ENCODE measurements at places on chromosomes 2 and 18. TPM values are rescaled to one million over a fixed set of nuclear protein-coding genes. Genes with fewer than 3 reads are reported as not detected.

The OTOS gene
- not detected for total RNA-seq

The GPAT2 gene
- 1.5 TPM for total RNA-seq

The ZBTB14 gene
- total RNA-seq, result 12.3 TPM

The SLC4A5 gene
- 3.0 TPM for total RNA-seq

The CPS1 gene
- total RNA-seq, result 5.1 TPM

The REG3A gene
- not detected for total RNA-seq

The NEB gene
- 4.7 TPM for total RNA-seq

The VPS54 gene
- total RNA-seq, result 18.8 TPM

The EPB41L3 gene
- total RNA-seq, result 24.0 TPM

The SLC4A3 gene
- 0.34 TPM for total RNA-seq

The ABCG5 gene
- not detected for total RNA-seq

GRCh38 chr2:91974401-91975129 is 2896.7 kb upstream of the TEKT4 start:
- DNase-seq, result no peak

GRCh38 chr2:180442860-180443644 is 436.0 kb upstream of the CWC22 start:
- no peak for DNase-seq

DNA sequence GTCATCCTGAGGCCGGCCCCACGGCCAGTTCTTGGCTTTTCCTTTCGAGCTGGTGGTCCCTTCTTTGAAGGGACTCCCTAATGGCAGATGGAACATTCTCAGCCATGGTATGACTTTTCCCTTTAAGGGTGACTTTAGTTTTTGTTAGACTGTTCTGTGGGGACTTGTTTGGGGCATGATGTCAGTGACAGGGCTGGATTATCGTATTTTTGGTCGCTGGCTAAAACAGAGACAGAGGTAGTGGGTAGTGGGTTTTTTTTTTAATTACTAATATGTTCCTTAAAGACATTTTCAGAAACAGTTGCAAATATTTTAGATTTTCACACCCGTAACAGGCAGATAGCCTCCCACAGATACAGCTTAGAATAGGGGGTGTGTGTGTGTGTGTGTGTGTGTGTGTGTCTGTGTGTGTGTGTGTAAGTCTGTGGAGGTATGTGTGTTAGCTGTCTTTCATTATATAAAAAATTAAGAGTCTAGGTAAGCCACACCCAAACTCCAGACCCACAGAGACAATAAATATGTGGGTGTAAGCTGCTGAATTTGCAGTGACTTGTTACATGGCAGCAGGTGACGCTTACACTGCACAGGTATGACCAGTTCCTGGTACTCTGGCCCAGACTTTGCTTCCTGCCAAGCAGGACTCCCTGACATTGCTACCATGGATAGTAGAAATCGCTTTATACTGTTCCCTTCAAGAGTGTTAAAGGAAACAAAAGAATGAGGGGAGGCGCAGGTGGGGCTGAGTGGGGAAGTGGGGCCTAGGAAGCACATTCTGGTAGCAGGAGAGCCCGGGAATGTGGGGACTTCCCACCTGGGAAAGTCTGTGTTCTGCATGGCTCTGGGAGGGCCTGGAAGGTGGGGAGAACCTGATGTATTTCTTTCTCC is 20.9 kb downstream of the NCK2 start:
- no peak for DNase-seq

DNA sequence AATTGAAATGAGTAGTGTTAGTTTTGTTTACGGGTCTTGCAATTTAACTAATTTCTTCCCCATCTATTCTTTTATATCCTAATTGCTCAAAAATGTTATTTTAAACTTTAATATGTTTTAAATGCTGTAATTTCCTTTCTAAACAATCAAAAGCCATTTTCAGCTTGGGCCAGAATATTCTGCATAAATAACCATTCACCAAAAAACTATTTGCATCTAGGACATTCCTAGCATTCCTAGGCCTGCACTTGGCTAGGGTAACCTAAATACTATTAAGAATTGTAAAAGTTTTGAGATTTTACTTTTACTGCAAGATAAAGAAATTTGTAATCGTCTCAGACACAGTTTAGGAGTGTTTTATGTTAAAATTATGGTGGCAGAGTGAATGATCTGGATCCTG is 7.8 kb upstream of the ETAA1 start:
- no peak for DNase-seq

DNA sequence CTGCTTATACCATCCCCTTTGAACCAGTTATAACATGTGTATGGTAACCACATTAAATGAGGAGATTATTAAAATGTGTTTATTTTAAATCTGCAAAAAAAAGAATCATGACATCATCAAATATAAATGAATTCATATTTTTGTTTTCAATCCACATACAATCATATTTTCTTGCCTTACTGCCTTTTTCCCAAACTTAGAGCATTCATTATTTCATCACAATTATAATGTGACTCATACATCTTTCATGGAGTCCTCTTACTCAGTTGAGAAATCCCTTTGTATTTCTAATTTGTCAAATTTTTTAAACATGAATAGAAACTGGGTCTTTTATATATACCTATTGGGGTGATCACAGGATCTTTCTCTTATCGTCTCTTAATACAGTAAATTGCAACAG is 909.6 kb downstream of the DSC3 start:
- DNase-seq, result no peak

DNA sequence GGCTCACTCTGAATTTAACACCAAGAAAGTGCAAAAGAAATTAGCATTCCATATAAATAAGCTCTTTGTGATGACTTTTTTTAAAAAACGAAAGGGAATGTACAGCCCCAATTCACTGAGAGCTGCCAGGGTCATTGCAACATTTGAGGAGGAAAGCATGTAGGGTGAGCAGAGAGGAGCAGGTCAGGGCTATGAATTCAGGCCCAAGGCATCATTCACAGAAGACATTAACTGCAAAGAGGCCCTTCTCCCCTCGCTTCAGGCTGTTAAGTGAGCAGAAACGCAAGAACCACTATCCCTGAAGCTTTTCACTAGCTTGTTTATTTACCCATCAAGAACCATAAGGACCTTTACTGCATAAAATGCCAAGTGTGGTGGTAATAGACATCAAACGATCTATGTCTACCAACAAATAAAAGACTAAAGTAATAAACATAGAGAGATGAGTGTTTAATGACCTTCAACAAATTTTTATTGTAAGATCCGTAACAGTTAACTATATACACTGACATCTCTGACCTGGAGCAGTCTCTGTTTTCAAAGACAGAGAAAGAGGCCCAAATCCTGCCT is 333.1 kb upstream of the HNRNPA3 start:
- DNase-seq, result no peak

- DNase-seq, result no peak
These were observed 407.0 kb downstream of the SUCLG1 start for GRCh38 chr2:84052043-84052442.

DNA sequence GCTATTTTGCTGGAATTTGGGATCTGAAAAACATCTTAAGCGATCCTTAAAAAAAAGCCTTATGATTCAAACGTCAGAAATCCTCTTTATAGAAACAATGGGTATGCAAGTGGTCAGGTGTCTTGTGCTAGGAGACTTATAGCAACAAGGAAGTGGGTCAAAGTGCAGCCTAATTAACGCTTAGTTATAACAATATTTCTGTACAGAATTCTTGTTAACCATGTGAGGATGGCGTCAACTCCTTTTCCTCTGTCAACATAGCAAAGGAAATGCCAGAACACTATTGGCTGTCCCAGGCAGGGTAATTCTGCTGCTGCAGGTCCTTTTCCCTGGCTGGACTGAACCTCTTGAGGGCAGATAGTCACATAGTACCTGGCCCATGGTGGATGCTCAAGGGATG is 189.4 kb downstream of the MSH2 start:
- no peak for DNase-seq

DNA sequence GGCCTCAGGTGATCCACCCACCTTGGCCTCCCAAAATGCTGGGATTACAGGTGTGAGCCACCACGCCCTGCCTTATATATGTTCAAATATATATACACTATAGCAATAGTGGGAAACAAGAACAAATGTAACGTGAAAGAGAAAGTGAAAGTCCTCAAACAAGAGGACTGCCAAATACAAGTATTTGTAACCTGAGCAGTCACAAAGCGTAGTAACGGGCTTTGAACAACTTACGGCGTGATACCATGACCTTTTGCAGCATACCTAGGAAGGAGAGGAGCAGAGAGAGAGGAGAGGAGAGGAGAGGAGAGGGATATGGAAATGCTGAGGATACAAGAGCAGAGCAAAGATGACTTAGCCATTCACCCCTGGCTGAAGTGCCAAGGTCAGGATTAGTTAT is 113.8 kb upstream of the RGPD4 start:
- no peak for DNase-seq

- DNase-seq, result no peak
These were observed 96.8 kb downstream of the DIS3L2 start for GRCh38 chr2:232058063-232058877.

- no peak for DNase-seq
These were observed 64.4 kb upstream of the SPAG16 start for GRCh38 chr2:213219816-213220215.

- no peak for DNase-seq
These were observed 16.5 kb downstream of the ABCG8 start for GRCh38 chr2:43855292-43855691.

DNA sequence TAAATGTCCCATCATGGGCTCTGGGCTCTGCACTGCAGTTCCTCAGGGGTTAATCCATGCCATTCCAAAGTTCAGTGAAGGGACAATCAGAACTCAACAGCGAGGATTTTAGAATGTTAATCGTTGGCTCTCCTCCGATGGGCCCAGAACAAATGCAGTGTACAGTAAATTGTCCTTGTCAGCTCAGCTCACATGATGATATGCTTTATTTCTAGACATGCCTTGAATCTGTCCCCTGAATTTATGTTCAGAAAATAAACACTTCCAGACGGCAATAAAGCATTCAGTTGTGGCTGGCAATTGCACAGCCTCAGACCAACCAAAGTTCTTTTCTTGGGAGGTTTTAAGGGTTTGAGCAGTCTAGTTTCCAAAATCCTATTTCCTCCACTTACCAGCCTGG is 981.2 kb downstream of the BCL11A start:
- no peak for DNase-seq

DNA sequence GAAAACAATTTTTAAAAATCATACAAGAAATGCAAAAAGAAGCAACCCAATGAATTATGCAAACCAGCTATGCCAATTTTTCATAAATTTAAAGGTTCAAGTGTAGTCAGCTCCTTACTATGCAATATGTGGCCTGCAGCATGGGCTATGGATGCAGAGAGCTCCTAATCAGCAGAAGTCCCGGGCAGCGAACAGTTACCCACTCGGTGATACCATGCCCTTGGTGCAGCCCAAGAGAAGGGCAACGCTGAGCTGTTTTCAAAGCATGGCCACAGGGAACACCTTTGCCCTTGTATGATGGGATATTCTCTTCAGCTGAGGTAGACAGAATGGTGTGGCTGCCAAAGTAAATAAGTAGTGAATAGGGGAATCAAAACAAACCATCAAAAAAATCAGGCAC is 17.3 kb upstream of the ARL5A start:
- no peak for DNase-seq

DNA sequence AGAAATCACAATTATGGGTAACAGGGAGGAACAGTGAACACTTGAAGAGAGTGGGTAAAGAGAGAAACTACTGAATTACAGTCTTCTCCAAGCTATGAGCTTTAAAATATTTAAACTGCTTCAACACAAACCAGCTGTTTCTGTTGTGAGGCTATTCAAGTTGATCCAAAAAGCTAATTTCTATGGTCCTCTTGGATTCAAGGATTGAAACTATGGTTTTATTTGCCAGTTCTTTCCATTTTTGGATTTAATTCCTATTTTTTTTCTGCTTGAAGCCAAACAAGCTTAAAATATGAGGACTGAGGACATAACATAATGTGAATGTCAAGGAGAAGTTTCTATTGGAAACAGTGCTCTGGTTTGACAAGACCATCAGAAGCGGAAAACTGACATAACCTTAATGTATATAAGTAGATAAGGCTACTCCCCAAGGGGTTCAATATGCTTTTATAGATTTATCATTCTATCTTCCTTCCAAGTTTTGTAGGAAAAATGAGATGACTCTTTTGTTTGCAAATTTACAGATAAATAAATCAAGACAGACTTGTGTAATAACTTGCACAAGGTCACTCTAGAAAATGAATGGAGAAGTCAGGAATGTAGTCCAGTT is 60.7 kb upstream of the AQP4 start:
- DNase-seq, result no peak

GRCh38 chr18:27223526-27224291 is 38.6 kb upstream of the CHST9 start:
- no peak for DNase-seq

DNA sequence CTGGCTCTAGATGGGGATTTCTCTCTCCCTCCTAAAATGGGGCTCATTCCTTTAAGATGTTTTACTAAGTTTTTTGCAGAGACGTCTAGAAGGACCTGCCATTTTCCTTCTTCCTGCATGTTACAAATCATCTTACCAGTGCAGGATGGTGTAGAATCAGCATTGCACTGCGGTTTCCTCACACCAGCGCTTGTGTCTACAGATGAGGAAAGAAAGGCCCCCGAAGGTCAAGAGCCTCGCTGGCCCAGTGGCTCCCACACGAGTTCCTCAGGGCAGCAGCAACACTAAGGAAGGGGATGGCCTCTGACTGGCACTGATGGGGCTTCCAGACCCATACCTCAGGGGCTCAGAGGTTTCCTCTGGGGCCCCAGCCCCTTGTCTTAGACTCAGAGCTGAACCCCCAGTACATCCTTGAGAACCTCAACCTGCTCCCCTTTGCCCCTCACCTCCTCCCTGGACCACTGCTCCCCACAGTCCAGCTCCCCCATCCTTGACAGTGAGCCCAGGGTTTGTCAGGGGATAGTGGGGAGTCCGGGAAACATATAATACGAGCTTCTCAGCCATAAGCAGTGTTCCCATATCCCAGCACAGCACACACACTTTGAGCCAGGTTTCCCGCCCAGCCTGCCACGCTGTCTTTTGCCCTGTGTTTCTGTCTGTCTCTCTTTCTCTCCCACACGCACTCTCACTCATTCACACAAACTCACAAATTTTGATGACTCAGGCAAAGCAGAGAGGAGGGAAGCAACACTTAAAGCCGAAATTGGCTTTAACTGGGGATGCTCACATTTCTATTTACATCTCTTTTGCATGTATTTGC is 29.4 kb downstream of the ZFP36L2 start:
- DNase-seq, result no peak

DNA sequence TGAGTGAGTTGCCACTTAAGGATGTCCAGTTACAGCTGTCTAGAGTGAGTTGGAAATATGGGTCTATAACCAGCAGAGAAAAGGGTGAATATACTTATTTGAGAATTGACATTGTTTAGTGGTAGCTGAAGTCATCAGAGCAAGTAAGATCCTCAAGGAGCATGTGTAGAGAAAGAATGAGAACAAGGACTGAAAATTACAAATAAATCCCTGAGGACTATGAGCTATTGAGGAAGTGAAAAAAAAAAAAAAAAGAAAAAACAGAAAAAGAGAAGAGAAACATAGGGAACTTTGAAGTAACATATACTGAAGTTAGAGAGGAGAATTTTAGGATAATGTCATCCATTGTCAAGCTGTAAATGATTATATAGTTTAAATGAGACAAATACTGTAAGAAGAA is 134.0 kb upstream of the CCDC68 start:
- DNase-seq, result no peak

DNA sequence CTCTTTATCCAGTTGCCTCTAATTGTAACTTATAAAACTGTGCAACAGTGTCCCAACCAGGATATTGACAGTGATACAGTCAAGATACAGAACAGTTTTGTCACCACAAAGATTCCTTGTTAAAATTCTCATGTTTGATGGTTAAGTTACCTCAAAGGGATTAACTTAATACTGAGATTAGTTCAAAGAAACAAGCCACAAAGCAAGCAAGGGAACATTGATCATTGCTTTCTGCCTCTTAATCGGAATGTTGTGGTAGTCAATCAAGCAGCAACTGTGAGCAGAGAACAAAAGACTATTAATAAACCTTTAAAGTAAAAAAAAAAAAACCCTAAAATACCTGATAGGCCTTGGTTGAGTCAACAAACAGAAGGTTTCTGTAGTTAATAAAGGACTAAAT is 352.3 kb downstream of the PARD3B start:
- no peak for DNase-seq
